Smooth muscle cell of the brain vasculature (primary cell): ENCODE measurements at places on chromosomes 6 and 20.

DNA sequence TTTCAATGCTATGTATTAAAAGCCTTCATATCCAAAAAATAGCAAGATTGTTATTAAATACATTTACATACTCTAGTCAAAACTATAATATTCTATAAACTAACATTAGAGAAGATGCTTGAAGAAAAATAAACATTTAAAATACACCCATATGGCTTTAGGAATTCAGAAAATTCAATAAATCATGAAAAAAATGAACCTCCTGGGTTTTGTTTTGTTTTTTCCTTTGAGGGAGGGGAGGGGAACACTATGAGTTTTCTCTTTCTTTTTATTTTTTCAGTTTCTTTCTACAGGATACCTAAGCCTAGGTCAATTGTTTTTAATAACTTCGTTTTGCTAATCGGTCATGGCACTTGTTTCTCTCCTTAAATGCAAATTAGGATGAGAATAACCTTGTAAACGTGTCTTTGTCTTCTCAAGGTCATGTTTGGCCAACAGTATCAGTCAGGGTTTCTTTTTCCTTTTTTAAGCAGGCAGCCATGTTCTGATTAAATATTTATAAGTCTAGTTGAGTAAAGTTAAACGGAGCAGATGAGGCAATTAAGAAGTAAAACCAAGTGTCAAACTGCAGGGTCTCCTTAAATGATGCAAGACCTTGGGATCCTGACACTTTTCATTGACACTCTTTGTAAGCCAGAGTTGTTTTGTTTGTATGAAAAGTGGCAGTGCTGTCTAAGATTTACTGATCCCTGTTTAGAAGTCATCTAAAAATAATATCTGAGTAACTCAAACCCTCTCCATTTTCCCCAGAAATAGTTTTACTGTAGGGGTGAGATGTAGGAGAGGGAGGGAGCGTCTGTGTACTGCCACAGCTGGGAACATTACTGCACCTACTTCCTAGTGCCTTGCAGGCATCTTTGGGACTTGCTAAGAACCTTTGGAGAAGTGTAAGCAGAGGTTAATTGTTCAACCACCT, 392.3 kb downstream of the PLCB1 start:
- no peak for DNase-seq

DNA sequence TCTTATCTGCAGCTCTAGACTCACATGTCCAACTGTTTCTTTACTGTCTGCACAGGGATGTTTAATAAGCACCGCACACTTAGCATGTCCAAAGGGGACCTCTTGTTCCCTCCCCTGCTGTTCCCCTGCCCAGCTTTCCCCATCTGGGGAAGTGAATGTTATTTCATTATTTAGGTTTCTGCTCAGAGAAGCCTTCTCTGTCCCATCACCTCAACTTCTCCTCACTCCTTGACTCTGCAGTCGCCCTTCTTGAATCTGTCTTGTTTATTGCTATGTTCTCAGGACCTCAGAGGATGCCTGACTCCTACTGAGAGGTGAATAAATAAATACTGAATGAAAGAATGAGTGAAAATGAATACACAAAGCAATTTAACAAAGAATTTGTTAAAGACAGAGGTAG, 121.0 kb downstream of the SASH1 start:
- peak; percentile 63 for DNase-seq

- no peak for DNase-seq
Measured at GRCh38 chr6:123901436-123901835, 97.8 kb downstream of the NKAIN2 start.

GRCh38 chr20:59945731-59946130, 5.5 kb downstream of the FAM217B start:
- no peak for DNase-seq

DNA sequence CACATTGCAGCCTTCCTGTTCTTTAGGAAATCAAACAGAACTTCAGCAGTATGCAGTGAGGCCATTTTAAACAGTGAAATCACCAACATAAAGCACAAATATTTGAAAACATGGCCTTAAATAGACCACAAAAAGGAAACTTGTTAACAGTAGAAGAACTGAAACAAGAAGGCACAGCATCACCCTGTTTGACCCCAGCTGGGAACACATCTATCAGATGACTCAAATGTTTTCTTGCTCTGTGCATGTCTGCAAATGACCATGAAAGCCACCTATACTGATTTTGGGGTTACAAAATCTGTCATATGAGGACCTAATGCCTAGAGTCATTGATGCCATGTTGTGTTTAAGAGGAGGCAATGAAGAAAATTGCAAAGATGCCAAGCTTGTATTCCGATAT, 123.8 kb upstream of the ADGRF1 start:
- no peak for DNase-seq

- DNase-seq = no peak
Measured at GRCh38 chr20:3390759-3391425, 16.6 kb downstream of the DNAAF9 start.

DNA sequence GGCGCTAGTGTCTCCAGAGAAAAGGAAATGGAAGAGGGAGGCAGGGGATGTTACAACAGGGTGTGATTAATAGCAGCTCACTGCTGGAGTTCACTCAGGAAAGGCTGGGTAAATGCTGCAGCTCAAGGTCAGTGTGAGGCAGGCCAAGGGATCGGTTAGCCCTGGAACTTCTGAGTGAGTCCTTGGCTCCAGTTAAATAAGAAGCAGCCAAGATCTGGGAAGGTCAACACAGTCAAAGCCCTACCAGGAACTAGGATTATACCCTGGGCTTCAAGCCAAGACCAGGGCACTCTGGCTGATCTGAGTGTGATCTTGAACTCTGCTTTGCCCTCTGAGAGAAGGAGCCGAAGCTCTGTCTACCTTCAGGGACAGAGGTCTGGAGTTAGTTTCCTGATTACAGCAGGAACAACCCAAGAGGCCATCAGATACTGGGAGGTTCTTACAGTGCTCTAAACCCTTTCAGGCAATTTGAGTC, 44.3 kb downstream of the TPD52L1 start:
- DNase-seq = peak; percentile 33

- DNase-seq = no peak
Measured at GRCh38 chr6:50848989-50849795, 30.5 kb downstream of the TFAP2B start.

- no peak for DNase-seq
Measured at GRCh38 chr6:107633680-107634323, 143.9 kb downstream of the SOBP start.

- no peak for DNase-seq
Measured at GRCh38 chr6:183668-184067, 108.6 kb upstream of the DUSP22 start.

- no peak for DNase-seq
Measured at GRCh38 chr6:1263850-1264377, 48.0 kb upstream of the FOXQ1 start.

GRCh38 chr6:160273196-160273595, 14.6 kb upstream of the SLC22A2 start:
- DNase-seq = no peak

DNA sequence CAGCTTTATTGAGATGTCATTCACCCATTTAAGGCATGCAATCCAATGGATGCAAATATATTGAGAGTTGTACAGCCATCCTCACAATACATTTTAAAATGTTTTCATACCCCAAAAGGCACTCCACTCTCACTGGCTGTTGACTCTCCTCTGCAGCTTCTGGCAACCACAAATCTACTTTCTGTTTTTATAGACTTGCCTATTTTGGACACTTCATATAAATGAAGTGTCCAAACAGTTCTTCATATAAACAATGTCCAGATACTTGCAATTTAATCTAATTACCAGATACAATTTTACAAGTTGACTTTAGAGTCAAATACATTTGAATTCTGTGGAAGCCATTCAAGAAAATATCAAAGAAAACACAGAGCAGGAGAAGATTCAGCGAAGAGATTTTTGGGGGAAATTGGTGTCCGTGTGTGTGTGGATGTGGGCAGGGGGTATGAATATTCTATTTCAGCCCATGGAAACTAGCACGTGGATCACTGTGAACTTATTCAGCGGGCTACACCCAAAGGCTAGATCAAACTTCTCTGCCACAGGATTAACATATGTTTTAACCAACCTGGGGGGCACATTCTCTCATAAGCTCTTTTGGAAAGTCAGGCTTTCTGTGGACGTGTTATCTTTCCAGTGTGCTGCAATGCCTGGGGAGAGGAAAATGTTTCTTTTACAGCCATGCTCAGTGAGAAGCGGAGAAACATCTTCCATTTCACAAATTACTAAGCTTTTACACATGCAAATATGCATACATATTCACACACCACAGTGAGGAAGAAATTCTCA, 73.9 kb downstream of the PLG start:
- DNase-seq = no peak

DNA sequence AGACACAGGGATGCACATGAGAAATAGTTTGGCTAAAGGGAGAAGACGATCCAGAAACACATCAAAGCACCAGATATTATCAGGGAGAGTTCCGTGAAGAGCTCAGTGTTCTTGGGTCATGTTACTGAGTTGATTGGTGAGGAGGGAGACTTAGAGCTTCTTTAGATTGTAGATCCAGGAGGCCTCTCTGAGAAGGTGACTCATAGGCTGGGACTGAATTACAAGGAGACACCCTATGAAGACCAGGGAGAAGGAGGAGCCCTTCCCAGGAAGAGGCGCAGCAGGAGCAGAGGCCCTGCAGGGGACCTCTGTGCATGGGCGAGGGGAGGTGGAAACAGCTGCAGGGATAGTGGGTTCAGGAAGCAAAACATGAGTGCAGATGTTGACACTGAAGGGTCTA, 196.5 kb downstream of the SLC24A3 start:
- DNase-seq = peak; percentile 50

- DNase-seq = peak; percentile 21
Measured at GRCh38 chr6:109059571-109060021, 35.0 kb downstream of the SESN1 start.

- no peak for DNase-seq
Measured at GRCh38 chr6:116405652-116406356, 35.1 kb downstream of the DSE start.

DNA sequence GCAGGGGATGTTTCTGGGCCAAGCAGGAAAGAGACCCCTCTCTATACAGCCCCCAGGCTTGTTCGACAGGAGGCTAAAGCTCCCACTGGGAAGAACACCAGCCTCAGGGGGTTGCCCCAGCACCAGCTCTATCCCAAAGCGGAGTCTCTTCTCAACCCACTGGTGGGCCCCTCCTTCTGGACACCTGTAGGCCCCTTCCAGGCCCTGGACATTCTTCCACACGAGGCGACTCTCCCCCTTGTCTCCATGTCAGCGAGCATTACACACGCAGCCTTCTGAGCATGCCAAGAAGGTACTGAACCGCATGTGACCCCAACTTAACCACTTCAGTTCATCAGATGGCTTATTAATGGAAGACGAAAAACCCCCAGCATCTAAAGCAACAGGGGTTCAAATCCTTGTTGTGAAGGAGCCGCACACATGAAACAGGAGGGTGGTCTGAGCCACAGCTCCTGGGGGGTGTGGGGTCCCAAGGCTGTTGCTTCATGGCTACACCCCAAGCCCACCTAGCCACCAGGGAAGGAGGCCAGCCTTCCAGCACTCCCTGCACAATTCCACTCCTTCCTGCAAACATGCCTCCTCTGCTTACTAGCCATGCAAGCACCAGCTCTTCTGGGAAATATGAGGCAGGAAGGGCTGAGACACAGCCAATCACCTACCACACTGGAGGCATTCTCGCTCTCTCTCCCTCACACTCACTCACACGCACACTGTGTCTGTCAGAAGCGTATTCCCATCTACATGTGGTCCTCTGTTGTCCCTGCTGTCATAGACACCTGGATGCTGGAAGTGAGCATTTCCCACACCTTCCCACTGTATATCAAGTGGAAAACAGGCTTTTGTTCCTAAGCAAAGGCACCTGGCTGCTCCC, 104.5 kb downstream of the NOL4L start:
- DNase-seq = no peak

GRCh38 chr6:32936239-32937152, 4.3 kb downstream of the HLA-DMB start:
- no peak for DNase-seq

GRCh38 chr6:40961831-40962230, 77.2 kb downstream of the UNC5CL start:
- no peak for DNase-seq

DNA sequence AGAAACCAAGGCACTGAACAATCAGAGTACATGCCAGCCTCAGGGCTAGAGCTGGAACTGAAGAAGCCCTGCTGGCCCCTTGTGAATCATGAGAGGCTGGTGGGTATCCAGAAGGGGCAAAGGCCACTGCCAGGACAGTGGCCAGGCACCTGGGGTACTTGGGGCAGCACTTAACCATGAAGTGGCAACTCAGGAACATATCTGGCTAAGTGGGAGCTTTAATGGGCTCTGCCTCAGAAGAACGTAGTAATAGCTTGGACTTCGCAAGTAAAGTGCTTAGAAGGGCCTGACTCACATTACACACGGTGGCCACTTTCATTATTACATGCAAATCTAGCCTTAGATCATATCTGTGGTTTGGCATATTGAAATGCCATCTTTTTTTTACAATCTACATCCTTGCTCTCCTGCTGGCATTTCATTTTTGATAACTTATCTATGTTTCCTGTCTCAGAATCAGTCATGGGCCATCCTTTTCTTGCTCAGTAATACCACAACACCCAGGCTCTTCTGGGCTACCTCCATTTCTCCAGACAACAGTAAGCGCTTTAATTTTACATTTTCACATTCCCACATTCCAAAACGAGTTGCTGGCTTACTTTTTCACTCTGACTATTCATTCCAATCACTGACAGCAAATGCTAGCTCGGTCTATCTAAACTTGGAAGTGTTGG, 21.6 kb downstream of the NAPB start:
- no peak for DNase-seq

GRCh38 chr20:59121714-59122565, 41.7 kb upstream of the ZNF831 start:
- no peak for DNase-seq

DNA sequence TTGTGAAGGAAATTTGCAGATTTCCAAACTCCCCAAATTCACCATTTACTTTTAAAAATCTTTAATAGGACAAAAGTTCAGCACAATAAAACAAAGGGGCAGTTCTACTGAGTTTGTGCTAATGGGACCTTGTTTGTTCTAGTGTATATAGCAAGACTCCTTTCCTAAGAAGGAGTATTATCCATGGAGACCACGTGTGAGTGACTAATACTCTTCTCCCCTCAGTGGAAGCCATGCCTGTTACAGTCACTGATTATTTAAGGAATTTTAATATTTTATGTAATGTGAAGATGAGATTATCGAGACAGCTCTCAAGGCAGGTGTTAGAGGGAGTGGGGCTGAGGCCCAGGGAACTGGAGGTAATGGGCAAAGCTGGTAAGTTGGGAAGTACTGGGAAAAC, 16.4 kb upstream of the QKI start:
- DNase-seq = no peak
